ENCODE measurements at places on chromosomes 7 and 10.

GRCh38 chr10:73113551-73113950 lies 3.3 kb downstream of the NUDT13 start:
- no peak for DNase-seq

GRCh38 chr10:3350205-3350604 lies 177.6 kb upstream of the PITRM1 start:
- no peak for DNase-seq

DNA sequence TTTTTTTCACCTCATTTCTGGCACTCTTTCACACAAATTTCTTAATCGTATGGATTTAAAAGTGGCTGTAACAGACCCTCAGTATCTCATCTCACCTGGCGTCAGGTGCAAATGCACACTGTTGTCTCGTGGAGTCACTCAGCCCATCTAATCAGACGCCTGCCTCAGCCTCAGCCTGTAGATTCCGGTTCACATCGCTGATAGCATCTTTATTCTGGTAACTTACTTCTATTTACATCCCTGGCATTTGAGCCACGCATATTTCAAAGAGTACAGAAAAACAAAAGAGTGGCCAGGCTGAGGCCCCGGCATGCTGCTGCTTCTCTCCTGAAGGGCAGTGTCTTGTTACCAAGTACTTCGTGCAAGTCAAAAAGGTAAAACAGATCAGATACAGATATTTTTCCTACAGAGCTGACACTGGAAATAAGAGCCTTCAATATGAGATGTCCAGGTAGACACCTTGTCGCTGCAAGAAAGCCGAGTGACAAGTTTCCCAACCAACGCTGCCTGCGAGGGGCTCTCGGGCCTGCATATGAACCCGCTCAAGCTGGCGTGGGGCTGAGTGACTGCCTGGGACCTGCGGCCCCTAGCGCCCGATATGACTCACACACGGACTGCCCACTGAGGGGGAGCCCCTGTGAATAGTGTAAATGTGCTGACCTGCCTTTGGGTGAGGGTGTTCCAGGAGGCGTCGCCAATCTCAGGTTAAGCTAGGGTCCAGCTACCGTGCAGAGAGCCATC lies 4.3 kb downstream of the VIPR2 start:
- no peak for DNase-seq

DNA sequence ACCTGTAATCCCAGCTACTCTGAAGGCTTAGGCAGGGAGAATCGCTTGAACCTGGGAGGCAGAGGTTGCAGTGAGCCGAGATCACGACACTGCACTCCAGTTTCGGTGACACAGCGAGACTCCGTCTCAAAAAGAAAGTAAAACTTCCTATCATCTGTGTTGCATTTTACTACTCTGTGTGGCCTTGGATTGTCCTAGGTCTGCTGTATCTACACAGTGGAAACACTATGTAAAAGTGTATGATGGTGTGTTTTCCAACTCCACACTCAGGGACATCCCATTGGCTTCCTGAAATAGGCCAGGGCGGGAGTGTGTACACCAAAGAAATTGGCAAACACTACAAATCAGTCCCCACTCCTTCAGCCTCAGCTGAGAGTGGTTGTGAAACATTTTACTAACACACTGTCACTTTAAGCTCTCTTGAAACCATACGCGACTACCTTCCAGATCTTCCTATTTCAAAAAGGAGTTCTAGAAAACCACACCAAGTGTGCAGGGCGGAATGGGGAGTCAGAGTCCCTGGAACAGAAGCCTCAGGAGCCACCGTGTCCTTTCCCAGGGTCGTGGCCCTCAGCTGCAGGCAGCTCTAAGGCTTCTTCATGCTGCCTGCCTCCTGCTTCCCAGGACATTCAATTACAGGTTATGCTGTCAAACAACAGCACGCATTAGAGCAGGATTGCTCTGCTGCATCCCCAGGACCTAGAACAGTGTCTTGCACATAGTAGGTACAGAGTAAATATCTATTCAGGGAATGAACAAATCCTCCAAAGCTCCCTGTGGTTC lies 275.4 kb downstream of the PARD3 start:
- no peak for DNase-seq

All from activated CD4-positive, alpha-beta T cell treated with anti-CD3 and anti-CD28 coated beads for 1 hour (primary cell).